Stimulated activated CD4-positive, alpha-beta T cell treated with anti-CD3 and anti-CD28 coated beads, Interleukin-2, amount 100 ng/mL, for 4 hours (primary cell): ENCODE measurements at places on chromosomes 4 and X.

GRCh38 chrX:68647156-68647957, at the start of gene STARD8:
Gene STARD8 (plus strand): TSS chrX:68647666. CDS start chrX:68647883, 217 bp downstream.
- no peak for DNase-seq

- DNase-seq: no peak
These were observed 8.0 kb upstream of the MSL3 start for GRCh38 chrX:11750046-11750445.

GRCh38 chr4:5165420-5166369, 114.4 kb downstream of the STK32B start:
- DNase-seq: no peak

GRCh38 chr4:100935090-100935489, 412.2 kb downstream of the PPP3CA start:
- no peak for DNase-seq

GRCh38 chr4:23614284-23614892, 275.5 kb downstream of the PPARGC1A start:
- DNase-seq: no peak

GRCh38 chr4:83381173-83381572, 46.5 kb upstream of the HPSE start:
- DNase-seq: no peak

GRCh38 chrX:107454302-107454701, 4.8 kb downstream of the FRMPD3 start:
- DNase-seq: no peak

DNA sequence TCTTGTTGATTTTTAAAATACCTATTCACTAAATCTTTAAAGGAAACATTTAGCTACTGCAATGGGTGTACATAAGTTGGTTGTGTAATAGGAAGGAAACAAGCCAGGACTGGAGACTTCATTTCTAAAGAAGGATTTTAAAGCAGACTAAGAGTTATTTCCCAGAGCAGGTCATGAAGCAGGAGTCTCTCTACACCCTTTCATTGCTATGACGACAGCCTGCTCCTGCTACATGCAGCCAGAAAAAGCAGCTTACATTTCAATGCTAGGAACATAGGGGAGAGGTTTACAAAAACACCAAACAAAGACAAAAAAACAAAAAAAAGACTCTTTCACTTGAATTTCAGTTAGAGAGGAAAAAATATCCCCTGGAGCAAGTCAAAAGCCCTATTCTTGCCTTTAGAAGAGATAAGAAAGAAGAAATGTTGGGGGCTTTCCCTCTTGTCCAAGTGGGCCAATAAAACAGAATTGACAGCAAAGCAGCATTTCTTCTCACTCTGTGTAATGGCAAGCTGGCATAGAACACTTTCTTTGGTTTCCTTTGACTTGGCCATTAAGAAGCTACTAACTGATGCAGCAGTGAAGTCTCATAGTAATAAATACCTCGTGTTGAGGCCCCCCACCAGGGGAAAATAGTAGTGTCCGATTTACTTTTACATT, 3.4 kb downstream of the SPARCL1 start:
- DNase-seq: no peak
